ENCODE measurements at places on chromosomes 7 and 10. TPM values are rescaled to one million over a fixed set of nuclear protein-coding genes. Genes with fewer than 3 reads are reported as not detected.

The MRLN gene
- not detected for total RNA-seq

DNA sequence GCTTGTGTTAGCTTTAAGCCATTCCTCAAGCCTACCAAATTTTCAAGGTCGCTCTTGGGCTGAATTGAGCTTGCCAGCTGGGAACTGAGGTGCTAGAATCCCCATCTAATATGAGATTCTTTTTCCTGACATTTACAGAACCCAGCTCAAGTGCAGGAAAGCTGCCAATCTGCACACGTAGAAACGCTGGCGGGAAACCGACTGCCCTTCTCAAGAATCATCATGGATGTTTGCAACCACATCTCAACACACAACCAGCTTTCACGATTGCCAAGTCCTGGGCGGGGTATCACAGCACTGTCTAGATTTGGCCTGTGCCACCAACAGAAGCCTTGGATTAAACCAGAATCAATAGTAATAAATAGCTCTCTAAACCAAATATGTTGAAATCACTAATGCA, 203.7 kb downstream of the DIP2C start:
- DNase-seq, result no peak

- DNase-seq, result peak; percentile 44
Observed at GRCh38 chr10:100996678-100997359, 2.8 kb upstream of the LZTS2 start.

DNA sequence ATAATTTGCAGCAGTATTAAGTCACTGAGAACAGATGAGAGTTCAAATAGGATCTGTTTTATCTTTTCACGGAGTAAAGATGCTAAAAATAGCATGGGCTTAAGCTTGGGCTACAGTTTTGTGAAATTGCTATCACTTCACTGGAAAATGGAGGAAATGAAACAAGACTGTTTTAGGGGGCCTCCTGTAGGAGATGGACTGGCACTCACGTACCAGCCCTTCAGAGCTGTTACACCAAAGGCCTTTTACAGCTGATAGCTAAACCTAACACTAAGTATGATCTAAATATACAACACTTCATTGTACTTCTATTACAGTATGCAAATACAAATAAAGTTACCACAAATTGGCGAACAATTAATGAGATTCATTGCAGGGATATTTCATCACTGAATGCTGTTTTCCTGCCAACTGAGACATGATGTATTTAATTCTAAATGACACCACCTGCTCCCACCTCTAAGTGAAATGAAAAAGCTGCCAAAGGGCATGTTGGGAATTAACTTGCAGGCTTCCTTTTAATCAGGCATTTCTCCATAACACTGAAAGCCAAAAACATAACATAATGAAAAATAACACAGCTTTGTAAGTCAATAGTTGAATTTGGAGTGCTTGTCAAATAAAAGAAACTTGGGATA, 304.5 kb upstream of the LRRN3 start:
- DNase-seq, result no peak
